ENCODE measurements at places on chromosomes 3 and 15.

GRCh38 chr3:72446218-72447058 lies 401.8 kb downstream of the SHQ1 start:
- peaks cover 3% of the 10 kb centered on the region for H3K36me3 ChIP-seq
- peak within 1 kb of the TSS; percentile 100 for H3K27ac ChIP-seq
- H3K4me1 ChIP-seq = peaks cover 39% of the 10 kb centered on the region

GRCh38 chr3:177337541-177338331 lies 140.5 kb upstream of the TBL1XR1 start:
- no peaks in the 10 kb centered on the region for H3K36me3 ChIP-seq
- no peak for DNase-seq
- no peak overlapping the region for H3K4me3 ChIP-seq
- peaks cover 8% of the 10 kb centered on the region for H3K4me1 ChIP-seq
- no peaks in the 10 kb centered on the region for H3K27me3 ChIP-seq
- H3K27ac ChIP-seq = no peak overlapping the region

- H3K4me1 ChIP-seq = peaks cover 4% of the 10 kb centered on the region
- no peak overlapping the region for H3K4me3 ChIP-seq
- DNase-seq = no peak
These were observed 65.7 kb downstream of the MYLK start for GRCh38 chr3:123818324-123818920.

DNA sequence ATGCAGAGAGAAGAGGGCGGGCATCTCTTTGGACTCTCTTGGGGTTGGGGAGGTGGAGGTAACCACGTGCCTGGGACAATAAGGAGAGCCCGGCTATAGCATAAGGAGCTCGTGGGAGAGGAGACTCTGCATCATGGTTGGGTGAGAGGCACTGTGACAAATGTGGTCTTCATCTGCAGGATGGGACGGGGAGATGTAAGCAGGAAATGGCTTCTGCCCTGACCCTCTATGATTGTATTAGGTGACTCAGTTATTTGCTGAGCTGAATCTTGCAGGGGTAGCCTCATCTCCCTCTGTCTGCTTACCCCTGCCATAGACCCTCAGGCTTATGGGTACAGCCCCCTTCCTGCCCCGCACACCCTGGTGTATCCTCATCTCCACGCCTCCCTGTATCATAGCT lies 48.7 kb downstream of the CORO2B start:
- H3K4me3 ChIP-seq = no peak overlapping the region
- H3K27ac ChIP-seq = no peak overlapping the region
- H3K27me3 ChIP-seq = peaks cover 41% of the 10 kb centered on the region
- no peaks in the 10 kb centered on the region for H3K36me3 ChIP-seq

DNA sequence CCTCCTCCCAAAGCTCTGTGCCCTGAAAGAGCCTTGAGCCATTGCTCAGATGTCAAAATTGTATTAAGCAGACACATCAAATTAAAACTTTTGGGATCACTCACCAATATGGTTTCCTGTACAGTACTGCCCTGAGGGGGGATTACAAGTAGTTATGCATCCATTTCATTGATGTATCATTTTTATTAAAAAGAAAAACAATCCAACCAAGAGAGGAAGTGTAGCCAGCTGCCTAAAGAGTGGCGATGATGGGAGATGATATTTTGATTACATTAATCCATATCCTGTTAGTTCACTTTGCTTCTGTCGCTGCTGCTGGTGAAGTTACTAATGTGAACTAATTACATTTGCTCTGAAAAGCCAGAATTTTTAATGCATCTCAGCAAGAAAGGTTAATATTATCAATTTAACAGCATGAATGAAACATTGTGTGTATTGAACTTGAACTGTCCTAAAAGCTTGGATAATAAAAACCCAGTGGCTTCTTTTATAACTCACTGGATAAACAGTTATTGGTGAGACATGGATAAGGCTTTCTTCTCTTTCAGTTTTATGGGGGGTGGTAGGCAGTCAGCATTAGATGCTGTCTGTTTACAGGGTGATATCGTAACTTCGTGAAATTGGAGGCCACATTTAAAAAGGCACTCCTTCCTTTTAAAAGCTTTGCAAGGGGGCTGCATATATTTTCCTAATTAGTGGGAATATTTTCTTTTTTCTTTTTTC lies 87.7 kb downstream of the IGF1R start:
- no peak overlapping the region for H3K4me3 ChIP-seq
- no peaks in the 10 kb centered on the region for H3K27me3 ChIP-seq
- H3K4me1 ChIP-seq = peaks cover 57% of the 10 kb centered on the region
- no peaks in the 10 kb centered on the region for H3K36me3 ChIP-seq

GRCh38 chr15:40067921-40068624 lies 29.1 kb upstream of the SRP14 start:
- H3K36me3 ChIP-seq = no peaks in the 10 kb centered on the region
- no peak overlapping the region for H3K4me3 ChIP-seq
- no peak overlapping the region for H3K27ac ChIP-seq
- no peak for DNase-seq
- H3K4me1 ChIP-seq = peaks cover 4% of the 10 kb centered on the region
- H3K27me3 ChIP-seq = no peaks in the 10 kb centered on the region

- DNase-seq = no peak
- H3K4me1 ChIP-seq = no peaks in the 10 kb centered on the region
- no peaks in the 10 kb centered on the region for H3K36me3 ChIP-seq
- peaks cover 8% of the 10 kb centered on the region for H3K27me3 ChIP-seq
- no peak overlapping the region for H3K27ac ChIP-seq
- H3K4me3 ChIP-seq = no peak overlapping the region
These were observed 479.4 kb downstream of the NTRK3 start for GRCh38 chr15:87777054-87777561.

DNA sequence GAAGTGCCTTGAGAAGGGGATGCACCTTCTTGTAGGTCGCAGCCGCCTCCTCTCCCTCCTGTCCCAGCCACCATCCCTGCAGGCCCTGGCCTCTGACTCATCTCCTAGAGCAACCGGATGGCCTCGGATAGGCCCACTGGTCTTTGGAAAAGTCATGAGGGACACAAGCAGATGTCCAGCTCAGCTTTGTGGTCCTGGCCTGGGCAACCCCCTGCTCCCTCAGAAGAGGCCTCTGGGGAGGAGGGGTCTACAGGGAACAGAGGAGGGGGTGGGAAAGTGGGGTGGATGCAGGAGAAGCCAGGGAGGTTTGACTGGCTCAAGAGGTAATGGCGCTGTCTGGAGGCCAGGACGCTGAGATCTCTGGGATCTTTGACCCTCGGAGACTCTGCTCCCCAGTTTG lies 259.2 kb upstream of the TLE3 start:
- H3K27me3 ChIP-seq = peaks cover 31% of the 10 kb centered on the region
- DNase-seq = no peak
- H3K4me3 ChIP-seq = no peak overlapping the region
- peaks cover 44% of the 10 kb centered on the region for H3K4me1 ChIP-seq
- no peaks in the 10 kb centered on the region for H3K36me3 ChIP-seq
